ENCODE measurements at places on chromosomes 11 and 22.

- no peaks in the 10 kb centered on the region for H3K4me1 ChIP-seq
Measured at GRCh38 chr11:85170184-85170583, 457.0 kb downstream of the DLG2 start.

GRCh38 chr22:37460684-37461083 is 25.5 kb downstream of the MFNG start:
- no peak overlapping the region for H3K4me3 ChIP-seq
- no peaks in the 10 kb centered on the region for H3K36me3 ChIP-seq
- no peak overlapping the region for H3K27ac ChIP-seq
- DNase-seq, result no peak
- no peaks in the 10 kb centered on the region for H3K27me3 ChIP-seq
- H3K4me1 ChIP-seq, result peaks cover 11% of the 10 kb centered on the region

GRCh38 chr11:12859872-12860657 is 149.1 kb upstream of the RASSF10 start:
- H3K4me3 ChIP-seq, result no peak overlapping the region
- H3K36me3 ChIP-seq, result peaks cover 21% of the 10 kb centered on the region
- peaks cover 18% of the 10 kb centered on the region for H3K4me1 ChIP-seq
- no peak overlapping the region for H3K27ac ChIP-seq
- H3K27me3 ChIP-seq, result no peaks in the 10 kb centered on the region

GRCh38 chr11:20134991-20135736 is 25.1 kb downstream of the DBX1 start:
- H3K27me3 ChIP-seq, result no peaks in the 10 kb centered on the region
- no peak overlapping the region for H3K4me3 ChIP-seq
- DNase-seq, result no peak
- no peaks in the 10 kb centered on the region for H3K36me3 ChIP-seq
- no peak overlapping the region for H3K27ac ChIP-seq

DNA sequence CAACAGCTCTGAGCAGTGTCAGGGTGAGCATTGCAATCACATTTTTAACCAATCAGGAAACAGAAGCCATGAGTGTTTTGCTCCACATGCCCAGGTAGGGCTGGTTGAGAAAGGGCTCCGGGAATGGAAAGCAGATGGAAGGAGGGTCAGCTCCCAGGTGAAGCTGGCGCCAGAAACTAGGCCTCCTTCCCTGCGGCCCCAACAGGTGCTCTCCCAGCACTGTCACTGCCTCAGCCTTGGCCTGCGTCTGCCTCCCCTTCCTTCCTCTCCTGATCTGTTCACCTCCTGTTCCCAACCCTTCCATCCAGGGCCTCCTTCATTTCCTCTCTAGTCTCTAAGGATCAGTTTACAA is 4.6 kb upstream of the VSIG10L2 start:
- H3K27me3 ChIP-seq, result no peaks in the 10 kb centered on the region
- no peaks in the 10 kb centered on the region for H3K36me3 ChIP-seq
- no peak overlapping the region for H3K27ac ChIP-seq

- H3K27me3 ChIP-seq, result no peaks in the 10 kb centered on the region
- no peak overlapping the region for H3K27ac ChIP-seq
- H3K4me3 ChIP-seq, result no peak overlapping the region
- DNase-seq, result no peak
Measured at GRCh38 chr11:128759597-128759996, 65.7 kb downstream of the FLI1 start.

DNA sequence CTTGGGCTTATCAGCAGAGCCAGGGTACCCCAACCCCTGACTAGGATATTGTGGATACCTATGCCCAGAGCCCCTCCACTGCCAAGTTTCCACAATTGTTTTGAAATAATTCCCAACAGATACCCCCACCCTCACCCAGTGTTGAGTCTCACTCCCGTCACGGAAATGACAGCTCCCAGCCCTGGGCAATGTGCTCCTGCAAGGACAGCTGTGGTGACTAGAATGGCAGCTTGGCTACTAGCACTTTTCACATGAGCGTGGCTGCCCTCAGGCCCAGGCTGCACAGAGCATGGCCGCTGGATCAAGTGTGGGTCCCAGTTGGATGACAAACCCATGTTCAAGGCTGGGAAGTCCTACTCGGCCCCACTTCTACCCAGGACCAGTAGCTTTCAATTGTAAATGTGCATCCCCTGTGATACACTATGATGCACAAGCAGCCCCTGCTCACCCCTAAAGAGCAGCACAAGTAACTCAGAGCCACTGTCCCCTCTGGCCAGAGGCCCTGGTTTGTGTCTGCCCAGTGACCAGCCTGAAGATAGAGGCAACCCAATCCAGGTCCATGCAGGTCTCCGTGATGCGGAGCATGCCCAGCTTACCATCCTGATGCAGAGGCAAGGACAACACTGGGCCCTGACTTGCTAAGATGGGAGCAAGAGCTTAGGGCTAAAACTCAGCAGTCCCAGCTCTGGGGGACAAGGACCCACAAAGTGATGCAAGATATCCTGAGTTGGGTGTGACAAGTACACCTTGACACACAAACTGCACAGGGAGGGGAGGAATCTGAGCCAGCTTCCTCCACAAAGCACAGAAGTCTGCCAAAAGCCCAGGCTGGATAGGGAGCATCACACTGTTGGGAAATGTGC is 13.2 kb downstream of the KCNQ1OT1 start:
- H3K27ac ChIP-seq, result no peak overlapping the region
- H3K4me3 ChIP-seq, result no peak overlapping the region
- H3K27me3 ChIP-seq, result no peaks in the 10 kb centered on the region

DNA sequence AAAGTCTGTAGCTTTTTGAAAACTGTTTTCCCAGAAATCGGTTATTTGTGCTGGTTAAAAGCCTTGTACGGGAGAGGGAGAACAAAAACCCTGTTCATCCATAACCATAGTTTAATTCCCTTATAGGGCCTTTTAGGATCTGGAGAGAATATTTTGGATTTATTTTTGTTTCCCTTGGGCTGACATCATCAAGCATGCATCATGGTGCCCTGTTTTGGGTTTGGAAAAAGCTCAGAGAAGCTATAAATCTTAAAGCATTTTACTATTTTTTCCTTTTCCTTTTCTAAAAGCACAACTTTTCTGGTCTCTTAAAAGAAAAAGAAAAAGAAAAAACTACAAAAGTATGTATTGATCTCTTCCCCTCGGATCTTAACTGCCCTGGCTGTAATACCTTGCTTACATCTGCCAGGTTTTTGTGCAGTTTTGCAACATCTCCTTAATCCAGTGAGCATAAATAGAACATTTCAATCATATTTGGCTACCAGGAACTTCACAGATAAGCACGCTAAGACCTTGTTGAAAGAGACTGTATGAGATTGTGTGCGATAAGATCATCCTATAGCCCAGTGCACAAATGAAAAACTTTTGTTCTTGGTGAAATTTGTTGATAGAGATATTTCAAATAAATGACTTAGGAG is 88.0 kb downstream of the ZBTB16 start:
- H3K27me3 ChIP-seq, result no peaks in the 10 kb centered on the region
- peaks cover 2% of the 10 kb centered on the region for H3K36me3 ChIP-seq
- H3K4me3 ChIP-seq, result no peak overlapping the region
- no peak for DNase-seq
- no peak overlapping the region for H3K27ac ChIP-seq

- no peaks in the 10 kb centered on the region for H3K27me3 ChIP-seq
- peaks cover 4% of the 10 kb centered on the region for H3K4me1 ChIP-seq
- no peak for DNase-seq
- no peak overlapping the region for H3K27ac ChIP-seq
- H3K4me3 ChIP-seq, result peak overlapping the region; percentile 99
Measured at GRCh38 chr22:19120829-19121630, 1.2 kb downstream of the DGCR2 start.

DNA sequence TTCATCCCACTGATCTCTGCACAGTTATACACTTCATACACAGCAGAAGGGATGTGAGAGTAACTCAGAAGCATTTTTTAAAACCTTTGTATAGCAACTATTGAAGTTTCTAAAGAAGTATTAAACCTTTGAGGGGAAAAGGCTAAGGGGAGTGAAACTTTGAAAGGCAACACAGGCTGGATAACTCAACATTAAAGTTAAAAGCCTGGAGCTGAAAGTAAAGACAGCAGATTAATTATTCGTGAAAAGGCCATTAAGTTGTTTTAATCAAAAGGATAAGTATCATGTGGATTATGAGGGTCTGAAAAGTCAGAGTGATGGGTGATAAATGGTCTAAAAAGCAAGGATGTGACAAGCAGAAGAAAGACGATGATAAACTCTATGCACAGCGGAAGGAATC is 17.5 kb downstream of the WT1 start:
- H3K4me1 ChIP-seq, result no peaks in the 10 kb centered on the region
- H3K27me3 ChIP-seq, result peaks cover 65% of the 10 kb centered on the region
- no peaks in the 10 kb centered on the region for H3K36me3 ChIP-seq
- no peak for DNase-seq

DNA sequence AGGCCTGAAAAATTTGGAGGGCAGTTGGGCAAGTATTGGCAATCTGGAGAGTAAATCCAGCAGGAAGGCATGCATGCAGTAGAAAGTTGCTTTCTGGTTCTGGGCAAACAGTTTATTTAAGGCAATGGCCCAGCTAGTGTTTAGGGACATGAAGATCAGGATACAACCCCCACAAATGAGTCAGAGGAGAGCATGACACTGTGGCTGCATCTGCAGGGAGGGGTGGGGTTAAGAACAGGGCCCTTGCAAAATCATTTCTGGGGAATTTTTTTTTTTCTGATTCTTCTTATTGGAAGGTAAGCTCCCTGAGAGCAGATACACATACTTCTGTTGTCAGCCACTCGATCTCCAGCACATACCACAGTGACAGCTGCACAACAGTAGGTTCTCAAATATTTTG is 61.1 kb downstream of the FDX1 start:
- H3K36me3 ChIP-seq, result no peaks in the 10 kb centered on the region
- no peak for DNase-seq
- no peak overlapping the region for H3K4me3 ChIP-seq
- no peaks in the 10 kb centered on the region for H3K4me1 ChIP-seq
- H3K27ac ChIP-seq, result no peak overlapping the region
- H3K27me3 ChIP-seq, result no peaks in the 10 kb centered on the region

GRCh38 chr22:40877488-40877887 is 15.6 kb upstream of the DNAJB7 start:
- no peak overlapping the region for H3K4me3 ChIP-seq
- no peak for DNase-seq

DNA sequence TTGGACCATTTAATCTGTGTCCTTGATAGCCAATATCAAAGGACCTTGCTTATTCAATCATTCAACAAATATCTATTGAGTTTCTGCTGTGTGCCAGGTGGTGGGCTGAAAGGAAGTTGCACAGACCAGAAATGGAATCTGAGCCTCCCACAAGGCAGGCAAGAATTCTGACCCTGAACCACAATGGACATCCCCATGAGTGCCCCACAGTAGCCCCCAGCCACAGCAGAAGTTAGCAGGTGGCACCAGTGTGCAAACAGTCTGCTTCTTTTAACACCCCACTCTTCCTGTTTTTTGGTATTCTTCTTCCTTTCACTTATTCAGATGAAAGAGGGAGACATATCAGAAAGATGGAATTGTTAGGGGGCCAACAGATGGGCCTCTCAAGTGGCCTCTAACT is 12.2 kb upstream of the SERPING1 start:
- no peak overlapping the region for H3K27ac ChIP-seq
- H3K27me3 ChIP-seq, result no peaks in the 10 kb centered on the region
- H3K4me1 ChIP-seq, result peaks cover 14% of the 10 kb centered on the region
- H3K4me3 ChIP-seq, result no peak overlapping the region

- H3K4me1 ChIP-seq, result peaks cover 9% of the 10 kb centered on the region
- no peak overlapping the region for H3K27ac ChIP-seq
- H3K27me3 ChIP-seq, result peaks cover 40% of the 10 kb centered on the region
- H3K36me3 ChIP-seq, result no peaks in the 10 kb centered on the region
Measured at GRCh38 chr11:1574238-1574932, 2.3 kb upstream of the DUSP8 start.

GRCh38 chr22:42902875-42903510 is 45.9 kb upstream of the ARFGAP3 start:
- no peak overlapping the region for H3K27ac ChIP-seq
- H3K4me3 ChIP-seq, result no peak overlapping the region
- peaks cover 3% of the 10 kb centered on the region for H3K36me3 ChIP-seq
- H3K4me1 ChIP-seq, result no peaks in the 10 kb centered on the region
- DNase-seq, result no peak

DNA sequence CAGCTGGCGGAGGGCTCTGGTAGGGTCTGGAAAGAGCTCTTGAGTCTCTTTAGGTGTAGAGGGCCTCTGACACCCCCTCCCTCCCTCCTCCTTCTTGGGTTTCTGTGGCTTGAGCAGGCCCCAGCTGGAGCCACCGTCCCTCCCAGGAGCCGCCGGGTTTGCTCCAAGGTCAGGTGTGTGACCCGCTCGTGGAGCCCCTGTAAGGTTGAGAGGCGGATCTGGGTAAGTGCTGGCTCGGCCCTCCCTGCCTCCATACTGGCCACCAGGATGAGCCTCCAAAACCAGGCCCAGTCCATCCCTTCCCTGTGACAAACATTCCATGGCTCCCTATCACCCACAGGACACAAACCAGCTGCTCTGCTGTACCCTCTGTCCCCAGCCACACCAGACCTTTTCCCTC is 9.3 kb downstream of the PLEKHB1 start:
- no peaks in the 10 kb centered on the region for H3K27me3 ChIP-seq
- H3K36me3 ChIP-seq, result no peaks in the 10 kb centered on the region
- H3K4me3 ChIP-seq, result no peak overlapping the region
- no peak overlapping the region for H3K27ac ChIP-seq
- peaks cover 31% of the 10 kb centered on the region for H3K4me1 ChIP-seq

DNA sequence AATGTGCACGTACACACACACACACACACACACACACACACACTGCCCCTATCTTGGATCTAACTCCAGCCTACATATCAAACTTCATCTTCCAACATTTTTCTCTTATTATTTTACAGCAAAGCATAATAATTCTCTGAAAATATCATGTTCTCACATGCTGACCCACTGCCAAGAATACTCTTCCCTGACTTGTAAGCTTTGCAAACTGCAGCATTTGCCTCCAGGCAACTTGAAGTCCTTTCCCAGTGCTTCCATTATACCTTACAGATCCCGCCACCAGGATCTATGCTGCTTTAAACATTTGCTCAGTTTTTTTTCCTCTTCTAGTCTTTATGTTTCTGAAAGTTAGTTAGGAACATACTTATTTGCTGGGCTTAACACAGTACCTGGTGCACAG is 483.3 kb upstream of the ARHGAP42 start:
- no peak overlapping the region for H3K4me3 ChIP-seq
- H3K27me3 ChIP-seq, result no peaks in the 10 kb centered on the region
- H3K4me1 ChIP-seq, result peaks cover 4% of the 10 kb centered on the region
- DNase-seq, result no peak
- H3K36me3 ChIP-seq, result no peaks in the 10 kb centered on the region

- H3K36me3 ChIP-seq, result no peaks in the 10 kb centered on the region
- no peak overlapping the region for H3K27ac ChIP-seq
- DNase-seq, result no peak
- H3K27me3 ChIP-seq, result no peaks in the 10 kb centered on the region
- H3K4me1 ChIP-seq, result peaks cover 2% of the 10 kb centered on the region
Measured at GRCh38 chr22:41193829-41194228, 11.3 kb upstream of the L3MBTL2 start.

DNA sequence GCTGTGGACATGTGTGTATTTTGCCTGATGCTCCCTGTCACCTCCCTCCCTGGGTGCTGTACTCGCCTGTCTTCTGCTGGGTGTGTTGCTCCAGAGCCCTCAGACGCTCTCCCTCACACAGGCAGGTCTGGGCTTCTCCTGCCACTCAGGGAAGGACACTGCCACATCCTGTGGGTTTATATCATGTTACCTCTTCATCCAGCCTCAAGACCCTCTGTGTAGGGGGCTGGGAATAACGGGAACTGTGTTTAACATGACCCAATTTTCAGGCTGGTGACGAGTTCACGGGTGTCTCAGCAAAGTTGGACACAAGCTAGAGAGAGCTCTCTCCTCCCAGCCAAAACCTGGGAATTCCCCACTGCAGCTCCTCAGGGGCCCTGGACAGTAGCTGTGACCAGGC is 24.6 kb downstream of the MYBPC3 start:
- no peak overlapping the region for H3K4me3 ChIP-seq
- no peaks in the 10 kb centered on the region for H3K4me1 ChIP-seq

Measured in neuronal stem cell (in vitro differentiated cells).